Activated T-helper 1 cell treated with Interleukin-2 at 50 U/mL for 16 hours (primary cell): ENCODE measurements at places on chromosomes 2 and 18.

DNA sequence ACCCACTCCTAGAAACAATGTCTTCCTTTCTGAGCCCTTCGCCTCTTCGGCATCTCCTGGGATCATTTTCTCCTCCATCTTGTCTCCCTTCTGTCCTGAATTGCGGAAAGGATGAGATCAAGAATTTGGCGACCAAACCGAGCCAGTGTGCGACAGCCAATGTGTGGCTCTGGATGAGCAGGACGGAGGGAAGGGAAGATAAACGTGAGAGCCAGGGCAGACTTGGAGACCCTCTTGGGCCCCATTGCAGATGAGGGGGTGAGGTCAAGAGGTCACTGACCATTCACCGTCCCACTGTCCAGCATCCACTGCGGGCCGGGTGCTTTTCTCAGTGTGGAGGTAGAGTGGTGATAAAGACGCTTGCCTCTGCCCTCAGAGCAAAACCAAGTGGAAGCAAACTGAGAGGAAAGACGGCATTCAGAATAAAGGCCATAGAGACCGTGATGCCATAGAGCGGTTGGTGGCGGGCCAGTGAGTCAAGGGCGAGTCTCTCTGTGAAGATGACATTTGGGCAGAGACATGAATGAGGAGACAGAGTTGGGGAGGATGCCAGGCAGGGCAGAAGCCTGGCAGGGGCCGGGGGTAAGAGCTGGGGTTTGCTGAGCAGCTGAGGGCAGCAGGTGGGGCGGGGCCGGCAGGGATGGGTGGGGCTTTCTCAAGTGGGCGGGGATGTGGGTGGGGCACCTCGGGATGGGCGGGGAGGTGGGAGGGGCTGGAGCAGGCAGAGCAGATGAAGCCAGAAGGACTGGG is 55.6 kb downstream of the ACAA2 start:
- DNase-seq: no peak

DNA sequence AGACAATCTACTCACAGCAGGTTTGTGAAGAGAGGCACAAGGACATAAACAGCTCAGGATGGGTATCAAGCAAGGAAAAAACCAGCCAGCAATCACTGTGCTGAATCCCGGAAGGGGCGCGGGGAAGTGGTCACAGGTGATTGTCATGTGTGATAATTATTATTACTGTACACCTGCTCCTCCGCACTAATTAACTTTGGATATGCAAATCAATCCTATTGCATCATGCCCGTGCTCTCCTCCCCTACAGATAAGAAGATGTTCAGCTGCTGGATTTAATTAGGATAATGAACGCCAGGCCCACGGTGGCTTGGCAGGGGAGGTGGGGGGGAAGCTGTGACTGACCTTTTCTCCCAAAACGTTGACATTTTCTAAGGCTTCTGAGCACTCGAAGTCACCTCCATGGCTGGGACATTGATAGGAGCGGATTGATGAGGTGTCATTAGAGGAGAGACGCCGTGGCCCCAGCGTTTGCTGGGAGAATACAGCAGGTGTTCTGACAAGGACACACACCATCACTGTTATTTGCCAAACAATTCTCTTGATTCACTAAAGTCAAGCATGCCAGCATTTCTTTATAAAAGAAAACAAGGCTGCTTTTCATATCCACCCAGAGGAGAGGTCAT is 160.3 kb upstream of the VRK2 start:
- no peak for DNase-seq

DNA sequence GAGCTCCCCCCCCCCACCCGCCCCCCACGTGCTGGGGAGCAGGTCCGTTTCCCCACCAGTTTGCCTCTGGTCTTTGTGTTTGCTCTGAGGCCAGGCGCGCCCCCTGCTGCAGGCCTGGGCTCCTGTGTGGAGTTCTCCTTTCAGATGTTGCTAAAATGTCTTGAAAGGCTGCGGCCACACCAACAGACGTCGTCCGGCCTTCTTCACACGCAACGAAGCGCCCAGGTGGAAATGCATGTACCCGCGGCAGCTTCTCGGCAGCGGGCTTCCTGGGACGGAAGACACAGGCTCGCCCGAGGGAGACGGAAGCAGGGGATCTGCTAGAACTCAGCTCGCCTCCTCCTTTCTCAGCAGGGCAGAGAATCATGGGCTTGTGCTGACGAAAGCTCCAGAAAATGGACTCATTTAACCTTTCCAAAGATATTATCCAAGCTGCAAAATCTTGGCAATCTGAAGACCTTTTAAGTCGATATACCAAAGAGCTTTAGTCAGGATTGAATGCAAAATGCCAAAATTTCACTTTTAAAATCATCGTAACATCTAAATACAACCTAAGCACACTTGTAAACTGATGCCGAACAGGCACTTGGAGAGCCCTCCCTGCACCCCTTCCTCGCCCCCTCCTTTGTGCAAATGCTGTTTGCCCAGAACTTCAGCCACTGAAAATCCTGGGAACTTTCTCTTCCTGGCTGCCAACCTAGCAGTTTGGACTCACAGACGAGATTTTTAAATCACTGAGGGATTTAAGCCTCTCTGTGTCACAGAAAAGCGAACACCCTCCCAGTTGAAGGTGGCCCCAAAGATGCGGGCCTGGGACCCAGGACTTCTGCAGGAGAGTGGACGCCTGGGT is 125.5 kb upstream of the ZNF516 start:
- no peak for DNase-seq

- DNase-seq: no peak
These were observed 186.4 kb downstream of the VAPA start for GRCh38 chr18:10100196-10100595.

DNA sequence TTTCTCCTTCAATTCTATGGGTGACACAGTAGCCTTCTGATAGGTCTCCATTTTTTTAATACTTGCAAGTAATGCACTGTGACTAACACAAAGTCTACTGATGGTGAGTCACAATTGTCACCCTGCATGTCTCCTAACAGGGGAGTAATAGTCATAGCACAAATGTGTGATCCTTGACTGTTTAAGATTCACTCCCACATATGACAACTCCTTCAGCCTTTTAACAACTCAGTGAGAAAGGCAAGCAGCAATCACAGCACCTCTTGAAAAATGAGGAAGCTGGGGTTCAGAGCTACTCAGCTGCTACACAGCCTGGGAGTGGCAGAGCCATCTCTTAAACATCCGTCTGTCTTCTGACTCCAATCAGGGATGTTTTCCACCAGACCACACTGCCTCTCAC is 63.8 kb downstream of the EHD3 start:
- DNase-seq: no peak

- no peak for DNase-seq
These were observed 87.3 kb upstream of the LDLRAD4 start for GRCh38 chr18:13131283-13131682.

GRCh38 chr2:190835303-190835930 is 45.2 kb upstream of the GLS start:
- DNase-seq: no peak

GRCh38 chr2:175855794-175856453 is 146.1 kb downstream of the LNPK start:
- no peak for DNase-seq

- DNase-seq: no peak
These were observed 452.1 kb upstream of the ST6GAL2 start for GRCh38 chr2:107338059-107338458.

GRCh38 chr2:197803033-197803444 is 1.4 kb upstream of the PLCL1 start:
- no peak for DNase-seq

DNA sequence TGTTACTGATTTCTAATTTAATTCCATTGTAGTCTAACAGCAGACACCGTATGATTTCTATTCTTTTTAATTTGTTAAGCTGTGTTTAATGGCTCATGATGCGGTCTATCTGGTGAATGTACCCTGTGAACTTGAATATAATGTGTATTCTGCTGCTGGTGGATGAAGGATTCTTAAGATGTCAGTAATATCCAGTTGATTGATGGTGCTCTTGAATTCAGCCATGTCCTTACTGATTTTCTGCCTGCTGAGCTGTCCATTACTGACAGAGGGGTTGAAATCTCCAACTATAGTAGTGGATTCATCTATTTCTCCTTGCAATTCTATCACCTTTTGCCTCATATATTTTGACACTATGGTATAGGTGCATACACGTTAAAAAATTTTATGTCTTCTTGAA is 373.3 kb upstream of the RAB12 start:
- no peak for DNase-seq

DNA sequence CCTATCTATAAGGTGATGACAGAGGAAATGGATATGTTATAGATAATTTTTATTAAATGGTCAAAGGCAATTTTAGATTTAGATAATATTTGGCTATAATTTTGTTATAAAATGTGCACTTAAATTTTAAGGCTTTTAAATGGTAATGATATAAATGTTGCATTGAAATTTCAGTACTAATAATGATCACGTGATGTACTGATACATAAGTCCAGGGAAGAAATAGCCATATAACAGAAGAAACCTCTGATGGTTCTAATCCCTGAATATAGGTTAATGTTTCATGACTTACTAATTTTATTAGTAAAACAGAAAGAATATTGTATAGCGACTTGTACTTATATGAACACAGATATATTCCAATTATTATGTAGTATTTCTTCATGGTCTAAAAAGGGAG is 211.9 kb downstream of the SOCS6 start:
- no peak for DNase-seq

DNA sequence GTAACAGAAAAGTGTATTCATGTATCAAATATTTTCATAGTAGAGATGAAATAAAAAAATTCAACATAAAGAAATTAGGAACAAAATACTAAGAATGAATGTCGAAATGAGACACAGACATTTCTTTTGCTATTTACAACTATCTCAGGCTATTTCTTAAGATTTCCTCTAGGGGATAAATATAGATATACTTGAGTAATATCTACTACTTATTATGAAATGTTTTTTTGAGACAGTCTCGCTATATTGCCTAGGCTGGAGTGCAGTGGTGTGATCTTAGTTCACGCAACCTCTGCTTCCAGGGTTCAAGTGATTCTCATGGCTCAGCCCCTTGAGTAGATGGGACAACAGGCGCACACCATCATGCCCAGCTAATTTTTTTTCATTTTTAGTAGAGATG is 326.1 kb downstream of the RNF144A start:
- DNase-seq: no peak

- DNase-seq: no peak
These were observed 4.2 kb downstream of the SMAD2 start for GRCh38 chr18:47926101-47926850.

- no peak for DNase-seq
These were observed 39.9 kb downstream of the PAIP2B start for GRCh38 chr2:71186973-71187372.

DNA sequence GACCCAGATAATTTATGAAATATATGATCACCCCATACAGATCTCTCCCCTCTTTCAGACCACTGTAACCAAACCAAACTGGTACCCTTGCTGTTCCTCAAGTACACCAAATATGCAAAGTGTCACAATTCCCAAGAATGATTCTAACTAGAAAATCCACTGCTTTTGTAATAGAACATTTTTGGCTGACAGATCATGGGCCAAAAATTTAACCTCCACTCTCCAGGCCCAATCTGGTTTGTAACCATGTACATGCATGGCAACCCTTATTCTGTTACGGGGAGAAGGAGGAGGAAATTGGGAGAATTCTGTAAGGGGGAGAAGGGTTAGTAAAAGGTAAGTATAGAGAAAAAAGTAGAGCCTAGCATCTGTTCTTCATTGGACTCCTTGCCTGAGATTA is 62.0 kb downstream of the IKZF2 start:
- no peak for DNase-seq

GRCh38 chr2:3741867-3742602 is 38.7 kb downstream of the DCDC2C start:
- no peak for DNase-seq

GRCh38 chr2:222535477-222535876 is 111.1 kb downstream of the SGPP2 start:
- no peak for DNase-seq

- no peak for DNase-seq
These were observed 1310.0 kb upstream of the ZEB2 start for GRCh38 chr2:145829931-145830330.

GRCh38 chr2:5026571-5027234 is 665.5 kb upstream of the SOX11 start:
- DNase-seq: no peak

DNA sequence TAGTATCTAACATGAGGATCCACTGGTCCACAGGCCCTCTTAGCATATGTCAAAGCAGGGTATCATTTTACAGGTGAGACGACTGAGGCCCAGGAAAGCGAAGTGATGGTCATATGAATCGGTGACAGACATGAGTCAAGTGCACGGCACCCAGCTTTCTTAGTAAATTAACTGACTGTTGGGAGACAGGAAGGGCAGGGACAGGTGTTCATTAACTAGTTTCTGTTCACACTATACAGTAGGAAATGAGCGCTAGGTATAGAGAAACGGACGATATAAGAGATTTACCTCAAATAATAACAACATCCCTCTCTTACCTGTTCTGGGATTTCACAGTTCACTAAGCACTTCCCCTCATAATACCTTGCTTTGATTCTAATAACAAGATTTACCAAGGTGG is 1.7 kb upstream of the SMARCAL1 start:
- DNase-seq: no peak

GRCh38 chr2:118049816-118050140 is 35.9 kb upstream of the CCDC93 start:
- no peak for DNase-seq

GRCh38 chr2:230985519-230986231 is 10.2 kb upstream of the SPATA3 start:
- DNase-seq: no peak

- no peak for DNase-seq
These were observed 167.9 kb downstream of the TCF4 start for GRCh38 chr18:55419947-55420664.
